T-helper 1 cell (primary cell): ENCODE measurements at places on chromosomes 2 and 18.

- DNase-seq = no peak
These were observed 174.8 kb downstream of the EN1 start for GRCh38 chr2:118672571-118673158.

GRCh38 chr2:34875091-34875745 is 1276.1 kb upstream of the FAM98A start:
- DNase-seq = no peak

DNA sequence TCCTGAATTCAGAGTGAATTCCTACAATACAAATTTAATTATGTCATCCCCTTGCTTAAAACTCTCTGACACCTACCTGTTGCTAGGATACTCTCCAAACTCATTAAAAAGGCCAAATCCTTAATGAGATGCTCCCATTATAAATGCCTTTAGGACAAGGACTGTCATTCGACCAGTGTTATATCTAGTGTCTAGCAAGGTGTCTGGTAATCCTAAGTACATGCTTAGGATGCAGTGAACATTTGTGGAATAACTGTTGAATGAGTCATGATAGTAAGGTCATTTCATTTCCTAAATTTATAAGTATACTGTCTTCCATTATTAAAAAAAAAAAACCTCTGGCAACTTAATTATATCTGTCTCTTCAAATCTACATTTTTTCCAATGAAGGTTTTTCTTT is 588.9 kb upstream of the NRXN1 start:
- DNase-seq = no peak

GRCh38 chr18:34370704-34371395 is 146.1 kb upstream of the NOL4 start:
- no peak for DNase-seq

DNA sequence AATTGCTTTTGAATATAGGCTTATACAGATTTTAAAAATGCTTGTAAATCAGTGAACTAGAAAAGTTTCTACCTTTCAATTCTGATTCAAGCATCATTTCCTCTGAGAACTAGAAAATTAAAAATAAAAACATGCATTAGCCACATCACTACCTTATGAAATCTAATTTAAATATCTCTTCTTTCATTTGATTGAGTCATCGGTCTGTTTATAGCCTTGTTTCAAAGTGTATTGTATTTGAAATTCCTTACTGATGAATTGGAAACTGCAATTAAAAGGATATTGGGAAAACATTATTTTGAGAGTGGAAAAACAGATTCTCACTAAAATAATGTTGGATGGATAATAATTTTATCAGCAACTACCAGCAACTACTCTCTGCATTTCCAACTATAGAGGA is 717.7 kb upstream of the FAM98A start:
- DNase-seq = no peak

DNA sequence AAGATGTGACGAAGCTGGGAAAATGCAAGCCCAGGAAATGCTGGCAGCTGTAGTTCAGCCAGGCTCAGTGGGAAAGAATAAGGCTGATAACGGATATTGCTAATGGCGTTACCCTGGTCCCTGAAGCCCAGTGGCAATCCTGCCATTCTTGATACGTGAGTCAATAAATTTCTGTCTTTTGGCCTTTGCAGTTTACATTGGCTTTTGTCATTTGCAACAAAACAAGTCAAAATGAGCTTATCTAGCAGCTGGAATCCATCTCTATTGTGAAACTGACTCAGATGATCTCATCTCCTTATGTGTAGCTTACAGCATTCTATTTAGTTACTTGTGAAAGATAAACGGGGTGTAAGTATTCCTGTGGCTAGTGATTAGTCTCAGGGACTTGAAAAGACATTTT is 43.8 kb downstream of the ARL6IP6 start:
- no peak for DNase-seq

DNA sequence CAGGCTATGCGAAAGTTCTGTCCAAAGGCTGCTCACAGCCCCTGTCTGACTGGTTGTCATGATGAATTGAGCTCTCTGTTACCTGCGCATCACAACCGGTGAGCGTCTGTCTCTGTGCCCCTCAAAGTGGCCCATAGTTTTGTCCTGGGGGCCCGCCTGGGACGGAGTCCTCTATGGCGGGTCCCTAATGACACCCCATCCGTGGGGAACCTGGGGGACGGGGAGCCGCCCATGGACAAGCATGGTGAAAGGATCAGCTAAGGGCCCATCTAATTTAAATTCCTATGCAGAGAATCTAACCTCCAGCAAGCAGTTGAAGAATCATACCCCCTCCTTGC is 473 bp downstream of the ELMOD3 start:
- no peak for DNase-seq

- DNase-seq = no peak
These were observed 115.2 kb downstream of the FAM210A start for GRCh38 chr18:13611142-13611600.

DNA sequence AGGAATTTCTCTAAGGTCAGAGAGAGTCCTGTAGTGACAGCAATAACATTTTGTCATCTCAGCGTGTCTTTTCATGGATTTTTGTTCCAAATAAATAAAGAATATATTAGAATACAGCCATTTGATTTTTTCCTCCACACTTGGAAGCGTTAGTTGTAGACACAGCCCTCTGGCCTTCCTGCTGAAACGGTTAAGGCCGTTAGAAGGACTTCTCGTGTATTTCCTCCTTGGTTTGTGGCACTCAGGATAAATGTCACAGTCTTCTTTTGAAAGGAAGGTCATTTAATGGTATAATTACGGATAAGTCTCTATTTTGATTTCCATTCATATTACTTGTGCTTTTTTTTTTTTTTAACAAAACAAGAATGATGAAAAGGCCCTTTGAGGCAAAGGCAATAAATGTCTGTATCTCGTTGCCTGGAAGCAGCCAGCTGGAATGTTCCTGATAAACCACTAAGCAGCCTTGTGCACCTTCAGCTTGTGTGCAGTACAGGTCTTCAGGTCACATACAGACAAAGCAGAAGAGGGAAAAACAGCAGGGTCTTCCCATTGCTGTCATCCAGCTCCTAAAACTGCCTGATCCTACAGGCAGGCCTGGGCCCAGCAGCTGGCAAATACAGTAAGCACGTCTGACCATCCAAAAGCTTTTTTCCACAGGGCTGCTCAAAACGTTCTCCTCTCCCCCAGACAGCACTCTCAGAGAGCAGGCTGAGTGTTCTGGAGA is 14.4 kb downstream of the EFR3B start:
- DNase-seq = no peak

GRCh38 chr2:129059476-129059875 is 740.8 kb upstream of the HS6ST1 start:
- no peak for DNase-seq

DNA sequence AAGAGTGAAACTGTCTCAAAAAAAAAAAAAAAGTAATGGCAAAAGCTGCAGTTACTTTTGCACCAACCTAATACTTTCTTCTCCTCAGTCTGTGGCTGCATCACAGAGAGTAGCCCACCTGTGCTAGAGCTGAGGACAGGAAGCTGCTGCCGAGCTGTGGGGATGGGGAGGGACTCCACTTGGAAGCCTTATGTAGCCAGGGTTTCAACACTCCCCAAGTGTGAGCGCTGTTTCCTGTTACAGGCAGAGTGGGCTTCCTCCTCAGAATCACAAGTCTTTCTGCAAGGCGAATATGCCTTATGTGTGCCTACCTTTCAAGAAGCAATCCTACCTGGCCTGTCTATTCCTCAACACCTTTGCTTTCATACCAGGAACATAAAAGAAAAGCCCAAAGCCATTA is 36.3 kb upstream of the CYP27C1 start:
- DNase-seq = no peak
